ENCODE measurements at places on chromosomes 2 and 18.

DNA sequence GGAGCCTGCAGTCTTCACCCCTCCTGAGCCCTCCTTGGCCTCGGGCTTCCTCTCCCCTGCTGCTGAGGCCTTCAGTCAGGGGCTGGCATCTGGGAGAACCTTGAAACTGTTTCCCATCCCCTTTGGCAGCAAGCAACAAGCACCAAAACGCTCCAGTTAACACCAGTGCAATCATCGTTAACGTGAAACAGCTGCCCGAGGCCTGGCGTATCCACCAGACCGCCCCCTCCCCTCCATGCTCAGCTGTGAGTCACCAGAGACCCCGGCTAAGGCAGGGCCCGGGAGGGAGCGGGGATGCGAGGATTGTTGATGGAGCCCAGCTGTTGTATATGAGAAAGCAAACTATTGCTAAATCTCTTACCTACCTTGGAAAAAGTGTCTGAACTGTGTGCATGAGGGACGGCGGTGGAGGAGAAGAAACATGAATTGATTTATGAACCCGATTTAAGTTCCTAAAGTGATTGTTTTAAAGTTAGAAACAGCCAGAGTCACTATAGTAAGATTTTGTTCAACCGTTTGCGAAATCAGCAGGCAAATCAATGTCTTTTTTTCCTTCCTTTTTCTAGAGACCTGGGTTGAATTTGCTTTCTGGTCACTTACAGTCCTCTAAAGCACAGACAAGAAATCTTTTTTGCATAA, 5.2 kb downstream of the ZFP36L2 start:
- peak; percentile 89 for DNase-seq

DNA sequence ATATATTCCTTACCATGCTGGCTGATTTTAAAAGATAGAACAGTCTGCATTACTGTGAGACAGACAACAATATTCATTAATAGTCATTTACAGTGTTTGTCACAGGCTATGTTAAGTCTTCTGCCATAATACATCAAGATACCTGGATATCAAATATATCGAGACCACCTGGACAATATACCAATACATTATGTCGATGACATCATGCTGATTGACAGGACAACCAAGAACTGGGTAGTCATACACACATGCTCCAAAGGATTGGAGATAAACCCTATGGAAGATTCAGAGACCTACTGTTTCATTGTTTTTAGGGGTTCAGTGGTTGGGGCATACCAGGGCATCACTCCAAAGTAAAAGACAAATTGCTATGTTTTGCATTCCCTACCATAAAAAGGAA, 26.5 kb upstream of the SMCHD1 start:
- no peak for DNase-seq

- DNase-seq, result no peak
Observed at GRCh38 chr2:240646176-240646899, 21.1 kb downstream of the GPR35 start.

- no peak for DNase-seq
Observed at GRCh38 chr18:7980136-7980535, 413.0 kb downstream of the PTPRM start.

DNA sequence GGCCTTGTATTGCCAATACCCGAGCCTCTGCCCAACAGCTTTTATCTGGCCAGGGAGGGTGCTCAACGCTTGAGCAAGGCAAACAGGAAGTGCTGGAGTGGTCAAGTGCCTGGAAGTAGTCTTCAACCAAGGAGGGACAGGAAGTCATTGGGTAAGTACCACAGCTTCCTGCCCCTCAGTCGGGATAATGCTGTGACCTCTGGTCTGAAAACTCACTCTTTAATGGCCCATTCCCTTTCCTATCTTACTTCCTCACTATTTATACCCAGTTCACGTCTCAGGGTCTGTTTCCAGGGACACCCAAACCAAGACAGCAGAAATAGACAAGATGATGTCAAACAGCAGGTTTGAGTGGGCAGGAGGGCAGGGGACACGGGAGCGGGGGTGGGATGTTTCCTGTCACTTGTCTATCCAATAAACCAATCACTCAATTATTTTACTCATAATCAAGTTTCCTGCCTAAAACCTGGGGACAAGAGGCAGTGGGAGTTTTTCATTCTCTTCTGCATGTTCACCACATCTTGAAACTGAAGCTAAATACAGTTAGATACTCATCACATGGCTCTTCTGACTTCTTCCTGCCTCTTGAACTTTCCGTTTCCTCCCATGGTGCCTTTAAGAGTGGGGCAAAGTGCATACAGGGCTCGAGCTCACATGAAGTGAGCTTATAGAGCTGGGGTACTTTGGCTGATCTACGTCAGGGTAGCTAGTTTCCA, 68.9 kb upstream of the CAB39 start:
- DNase-seq, result no peak

- no peak for DNase-seq
Observed at GRCh38 chr18:76054156-76054555, 440.9 kb downstream of the ZNF516 start.

GRCh38 chr2:7407001-7407400, 489.8 kb downstream of the RNF144A start:
- DNase-seq, result no peak

DNA sequence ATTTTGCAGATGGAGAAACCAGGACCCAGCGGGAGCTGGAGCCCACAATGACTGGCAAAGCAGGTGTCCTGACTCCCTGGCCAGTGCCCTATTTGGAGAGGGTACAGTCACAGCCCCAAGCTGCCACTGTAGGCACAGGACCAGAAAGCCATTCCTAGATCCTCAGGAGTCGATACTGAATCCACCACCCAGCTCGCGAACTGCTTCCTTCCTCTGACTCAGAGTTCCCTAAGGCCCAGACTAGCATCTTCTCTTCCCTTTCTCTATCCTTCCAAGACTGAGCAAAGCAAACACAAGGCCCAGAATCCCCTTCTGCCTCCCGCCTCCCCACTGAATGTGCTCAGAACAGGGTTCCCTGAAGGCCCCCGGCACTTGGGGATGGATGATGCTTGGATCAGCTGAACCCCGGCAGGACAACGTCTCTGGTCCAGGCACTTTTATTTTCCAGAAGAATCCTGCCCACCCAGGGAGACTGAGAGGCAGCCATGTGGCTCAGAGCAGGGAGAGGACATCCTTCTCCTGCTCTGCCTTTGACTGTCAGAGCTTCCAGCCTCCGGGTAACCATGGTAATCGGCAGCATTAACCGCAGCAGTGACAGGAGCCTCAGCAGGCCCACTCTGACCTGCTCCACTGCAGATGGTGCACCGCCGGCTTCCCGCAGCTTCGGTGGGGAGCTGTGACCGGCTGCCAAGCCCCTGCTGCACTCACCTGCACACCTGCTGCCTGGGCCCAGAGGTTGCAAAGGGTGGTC, 34.8 kb upstream of the KLHL29 start:
- no peak for DNase-seq

GRCh38 chr2:99827296-99827999, 314.9 kb downstream of the AFF3 start:
- no peak for DNase-seq

- DNase-seq, result no peak
Observed at GRCh38 chr2:175640655-175641054, 361.4 kb downstream of the LNPK start.

GRCh38 chr2:145288650-145289496, 769.0 kb upstream of the ZEB2 start:
- no peak for DNase-seq

- DNase-seq, result no peak
Observed at GRCh38 chr2:15688924-15689568, 97.4 kb downstream of the DDX1 start.

- DNase-seq, result no peak
Observed at GRCh38 chr2:16196687-16197503, 256.5 kb downstream of the MYCN start.

GRCh38 chr18:29874519-29875098, 1167.9 kb downstream of the DSC3 start:
- DNase-seq, result no peak

DNA sequence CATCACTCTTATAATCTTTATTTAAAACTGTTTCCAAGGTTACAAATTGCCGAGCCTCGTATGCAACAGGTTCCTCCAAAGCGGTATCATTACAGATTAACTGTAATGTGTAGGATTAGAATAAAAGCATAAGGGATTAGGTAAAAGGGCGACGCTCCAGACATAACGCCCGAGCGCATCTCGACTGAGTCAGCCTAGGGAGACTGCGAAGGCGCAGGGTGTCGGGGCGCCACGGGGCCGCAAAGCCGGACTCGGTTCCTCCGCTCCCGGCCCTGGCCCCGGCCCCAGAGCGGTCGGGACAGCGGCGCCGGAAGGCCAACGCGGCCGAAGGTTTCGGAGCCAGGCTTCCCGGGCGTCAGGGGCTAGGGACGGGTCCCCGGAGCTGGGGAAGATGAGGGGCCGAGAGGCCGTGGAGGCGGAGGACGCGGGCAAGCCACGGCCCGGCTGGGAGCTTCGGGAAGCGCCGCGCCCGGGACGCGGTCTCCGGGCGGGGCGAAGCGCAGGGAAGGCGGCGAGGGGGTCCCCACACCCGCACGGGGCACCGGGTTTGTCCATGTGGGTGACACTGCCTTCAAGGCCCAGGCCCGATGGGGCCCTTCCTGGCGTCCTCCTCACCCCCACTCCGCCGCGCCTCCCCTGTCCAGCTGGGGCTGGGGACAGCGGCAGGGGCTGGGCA, 12.9 kb upstream of the SIX3 start:
- DNase-seq, result no peak

- DNase-seq, result peak; percentile 79
Observed at GRCh38 chr2:236731767-236732580, 162.3 kb downstream of the ACKR3 start.

- no peak for DNase-seq
Observed at GRCh38 chr2:74448771-74449170, 6.1 kb upstream of the INO80B start.

DNA sequence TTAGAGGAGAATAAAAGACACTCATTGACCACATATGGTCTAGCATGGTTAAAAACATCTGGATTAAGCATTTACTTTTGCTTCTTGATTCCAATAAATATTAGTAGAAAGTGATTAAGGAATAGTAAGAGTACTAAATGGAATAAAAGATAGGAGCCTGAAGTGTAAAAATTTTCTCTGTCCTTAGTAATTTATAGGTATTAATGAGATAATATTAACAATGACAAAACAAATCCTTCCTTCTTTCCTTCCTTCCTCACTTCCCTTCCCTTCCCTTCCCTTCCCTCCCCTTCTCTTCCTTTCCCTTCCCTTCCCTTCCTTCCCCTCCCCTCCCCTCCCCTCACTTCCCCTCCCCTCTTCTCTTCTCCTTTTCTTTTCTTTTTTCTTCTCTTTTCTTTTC, 797.5 kb upstream of the NRXN1 start:
- DNase-seq, result no peak

GRCh38 chr2:88696611-88697010, 5.1 kb downstream of the RPIA start:
- DNase-seq, result no peak

DNA sequence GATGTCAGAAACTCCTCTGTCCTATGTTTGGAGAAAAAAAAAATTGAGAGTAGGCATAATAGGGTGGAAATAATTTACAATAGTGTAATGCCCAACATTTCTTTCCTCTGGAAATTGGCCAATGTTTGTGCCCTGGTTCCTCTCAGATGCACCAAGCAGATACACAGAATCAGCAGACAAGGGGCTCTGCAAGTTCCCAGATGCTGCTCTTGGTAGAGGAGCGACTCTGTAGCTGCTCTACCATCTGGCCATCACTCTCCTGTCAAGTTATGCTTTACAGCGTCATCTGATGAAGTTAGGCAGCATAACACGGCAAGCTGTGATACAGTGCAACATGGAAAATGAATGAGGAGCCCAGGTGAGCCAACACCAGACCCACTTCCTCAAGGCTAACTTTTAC, 1.6 kb downstream of the DYTN start:
- DNase-seq, result no peak

GRCh38 chr2:46236876-46237859, 60.0 kb upstream of the EPAS1 start:
- DNase-seq, result no peak

GRCh38 chr2:57897920-57898319, 148.7 kb upstream of the VRK2 start:
- DNase-seq, result no peak

DNA sequence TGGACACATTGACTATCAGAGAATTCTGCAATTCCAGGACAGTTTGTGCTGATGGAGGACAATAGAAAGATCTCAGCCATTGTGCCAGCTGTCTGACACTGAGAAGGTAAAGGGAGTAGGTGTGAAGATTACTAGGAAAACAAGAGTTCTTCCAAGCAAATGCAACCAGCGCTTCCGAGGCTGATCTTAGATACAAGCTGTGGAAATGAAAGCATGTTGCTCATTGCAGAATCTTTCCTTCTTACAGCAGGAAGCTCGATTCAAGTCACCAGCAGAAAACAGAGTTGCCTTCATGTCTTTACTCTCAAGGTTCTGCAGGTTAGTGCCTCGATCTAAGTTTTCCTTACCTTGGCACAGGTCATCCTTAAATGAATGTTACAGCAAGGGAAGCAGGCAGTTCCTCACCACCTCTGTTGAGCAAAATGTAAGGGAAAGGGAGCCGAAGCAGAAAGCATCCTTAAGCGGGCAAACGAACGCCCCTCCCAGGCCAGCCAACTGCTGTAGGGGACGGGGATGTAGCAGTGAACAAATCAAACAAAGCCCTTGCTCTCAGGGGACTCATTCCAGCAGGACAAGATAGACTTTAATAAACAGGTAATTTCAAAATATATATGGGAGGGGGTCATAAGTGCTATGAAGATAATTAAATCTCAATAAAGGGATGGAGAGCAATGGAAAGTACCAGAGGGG, 54.3 kb downstream of the MARCHF4 start:
- DNase-seq, result no peak

GRCh38 chr18:69580107-69580506, 179.4 kb downstream of the DOK6 start:
- no peak for DNase-seq

DNA sequence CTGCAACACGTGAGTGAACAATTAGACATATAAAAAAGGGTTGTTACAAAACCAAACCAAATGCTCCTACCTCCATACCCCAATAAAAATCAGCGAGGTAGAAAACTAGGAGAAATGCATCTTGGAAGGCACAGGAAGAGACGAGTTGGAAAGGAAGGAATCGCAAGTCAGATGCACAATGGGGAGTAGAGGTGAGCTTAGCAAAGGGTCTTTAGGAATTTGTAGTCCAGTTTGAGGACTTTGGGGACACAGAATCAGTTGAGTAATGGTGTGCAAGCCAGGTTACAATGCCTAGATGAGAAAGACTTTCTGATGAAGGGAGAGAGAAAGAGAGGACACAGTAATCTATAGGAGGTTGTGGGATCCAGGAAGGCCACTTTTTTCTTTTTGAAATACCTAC, 35.7 kb downstream of the XRCC5 start:
- no peak for DNase-seq

DNA sequence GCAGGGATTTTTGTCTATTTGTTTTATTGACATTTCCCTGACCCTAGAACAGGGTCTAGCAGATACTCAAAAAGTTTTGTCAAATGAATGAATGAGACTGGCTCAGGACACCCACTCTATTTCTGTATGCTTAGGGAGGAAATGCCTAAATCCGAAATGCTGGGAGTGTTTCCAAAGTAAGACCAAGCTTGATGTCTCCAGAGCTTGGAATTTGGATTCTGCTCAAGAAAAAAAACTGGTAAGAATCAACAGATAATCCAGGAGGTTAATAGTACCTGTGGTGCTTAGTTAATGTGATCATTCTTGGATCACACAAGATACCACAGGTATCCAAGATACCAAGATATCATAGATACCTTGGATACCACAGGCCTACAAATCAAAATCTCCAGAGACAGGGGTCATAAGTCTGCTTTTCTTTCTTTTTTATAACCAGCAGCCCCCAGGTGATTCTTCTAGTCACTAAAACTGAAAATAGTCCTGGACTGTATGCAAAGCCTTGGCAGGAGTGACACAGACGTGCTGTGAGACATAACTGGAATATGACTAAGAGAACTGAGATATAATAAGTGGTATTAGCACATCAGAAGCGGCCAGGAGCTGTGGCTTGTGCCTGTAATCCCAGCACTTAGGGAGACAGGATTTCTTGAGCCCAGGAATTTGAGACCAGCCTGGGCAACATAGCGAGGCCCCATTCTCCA, 39.9 kb upstream of the SP3 start:
- DNase-seq, result no peak
